ENCODE measurements at places on chromosomes 6 and 20.

DNA sequence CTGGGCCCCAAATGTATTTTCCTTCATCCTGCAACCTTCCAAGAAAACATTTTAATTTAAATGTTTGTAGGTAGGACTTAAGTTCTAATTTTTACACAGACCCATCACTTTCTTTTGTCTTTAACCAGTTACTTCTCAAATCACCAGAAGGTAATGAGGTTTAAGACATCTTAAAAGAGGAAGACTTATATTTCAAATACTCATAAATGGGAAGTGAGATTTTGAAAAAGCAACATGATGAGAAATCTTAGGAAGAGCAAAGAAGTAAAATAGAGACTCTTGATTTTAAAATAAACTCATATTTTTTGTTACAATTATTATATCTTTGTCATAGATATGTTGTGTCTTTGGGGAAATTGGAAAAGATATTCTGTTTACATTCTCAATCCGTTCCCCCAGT is 82.3 kb downstream of the SYNE1 start:
- DNase-seq: no peak

GRCh38 chr6:165184192-165184979 is 125.0 kb downstream of the C6orf118 start:
- no peak for DNase-seq

- DNase-seq: no peak
These were observed 52.1 kb upstream of the FBXO30 start for GRCh38 chr6:145866456-145867396.

GRCh38 chr20:25355011-25355595 is 35.5 kb downstream of the ABHD12 start:
- DNase-seq: no peak

DNA sequence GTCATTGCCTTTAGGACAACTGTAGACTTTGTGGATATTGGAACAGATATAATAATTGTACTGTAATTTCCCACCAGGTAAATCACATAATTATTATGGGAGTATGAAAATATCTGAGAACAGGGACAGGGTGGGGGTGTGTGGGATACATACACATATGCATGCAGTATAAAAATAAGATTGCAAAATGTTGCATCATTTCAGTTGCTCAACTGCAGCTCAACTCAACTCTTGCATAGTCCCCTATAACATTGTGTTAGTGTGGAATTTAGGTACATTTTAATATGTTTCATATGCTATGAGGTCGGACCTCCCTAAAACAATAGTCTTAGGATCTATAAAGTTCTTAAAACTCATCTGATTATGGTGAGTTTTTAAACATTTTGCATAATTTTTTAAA is 275.0 kb upstream of the FLRT3 start:
- no peak for DNase-seq

GRCh38 chr6:37695857-37696219 is 1.8 kb downstream of the MDGA1 start:
- no peak for DNase-seq

DNA sequence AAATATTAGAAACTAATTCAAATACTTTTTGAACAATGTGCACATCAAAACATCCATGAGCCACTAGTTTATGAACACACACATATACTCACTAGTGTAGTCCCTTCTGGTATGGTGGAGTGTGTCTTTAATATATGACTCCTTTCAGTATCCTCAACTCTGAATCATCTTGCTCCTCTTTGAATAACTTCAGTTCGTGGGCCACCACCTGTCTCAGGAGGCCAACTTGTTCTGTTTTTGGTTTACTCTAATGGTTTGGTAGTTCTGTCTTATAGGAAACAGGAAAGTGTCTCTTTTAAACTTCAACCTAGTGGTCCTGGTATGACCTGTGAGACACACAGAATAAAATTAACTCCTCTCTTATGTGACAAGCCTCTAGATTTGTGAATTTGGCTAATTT is 55.6 kb downstream of the ZNF292 start:
- no peak for DNase-seq

All from GM12892 (cell line).